ENCODE measurements at places on chromosomes 11 and 22. TPM values are rescaled to one million over a fixed set of nuclear protein-coding genes. Genes with fewer than 3 reads are reported as not detected.

Gene LMNTD2
- total RNA-seq, result 0.87 TPM

Gene CCDC116
- 0.39 TPM for total RNA-seq

Gene MMP12
- total RNA-seq, result 0.29 TPM

Gene OR52E8
- not detected for total RNA-seq

Gene FIBIN
- 2.6 TPM for total RNA-seq

Gene ARHGAP8
- total RNA-seq, result 8.2 TPM

Gene DDI1
- not detected for total RNA-seq

Gene MTMR2
- total RNA-seq, result 32.4 TPM

Gene CD248
- total RNA-seq, result 810 TPM

DNA sequence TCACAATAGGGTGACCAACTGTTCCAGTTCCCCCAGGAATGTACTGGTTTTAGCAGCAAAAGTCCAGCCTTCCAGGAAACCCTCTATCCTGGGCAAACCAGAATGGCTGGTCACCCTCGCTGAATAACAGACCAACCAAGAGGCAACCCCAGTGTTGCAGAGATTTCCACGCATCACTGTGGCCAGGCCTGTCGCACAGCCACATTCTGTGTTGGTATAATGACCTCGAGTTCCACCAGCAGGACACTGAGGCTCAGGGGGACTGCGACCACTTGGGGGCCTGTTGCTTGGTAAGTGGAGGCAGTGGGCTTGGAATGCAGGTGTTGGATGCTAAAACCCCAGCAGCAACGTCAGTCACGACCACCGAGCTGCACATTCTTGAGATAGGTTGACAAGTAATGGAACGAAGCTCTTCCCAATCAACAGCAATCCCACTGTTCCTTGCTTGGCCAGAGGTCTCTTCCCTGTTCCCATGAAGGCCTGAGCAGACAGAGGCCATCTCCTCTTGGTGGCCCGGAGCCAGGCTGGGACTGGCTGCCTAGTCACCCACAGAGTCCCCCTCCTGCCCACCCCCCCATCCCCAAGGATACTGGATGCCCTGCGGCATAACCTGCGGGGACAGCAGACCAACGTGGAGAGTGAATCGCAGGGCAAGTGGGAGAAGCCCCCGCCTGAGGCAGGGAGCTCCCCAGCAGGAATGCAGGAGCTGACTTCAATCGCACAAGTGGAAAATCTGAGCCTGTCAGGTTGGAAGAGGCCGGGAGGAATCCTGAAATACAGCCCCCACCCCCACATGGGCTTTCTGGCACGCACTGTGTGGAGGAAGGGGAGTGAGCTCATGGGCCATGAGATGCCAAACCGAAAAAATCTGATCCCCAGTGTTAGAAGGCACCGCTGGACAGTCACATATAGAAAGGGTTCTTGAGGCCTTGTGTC lies 43.4 kb upstream of the MN1 start:
- no peak for DNase-seq

- DNase-seq, result no peak
Observed at GRCh38 chr11:31921081-31921480, 110.0 kb upstream of the PAX6 start.

- DNase-seq, result peak; percentile 85
Observed at GRCh38 chr11:75802913-75803820, 11.8 kb upstream of the UVRAG start.

- no peak for DNase-seq
Observed at GRCh38 chr22:42902875-42903510, 45.9 kb upstream of the ARFGAP3 start.

DNA sequence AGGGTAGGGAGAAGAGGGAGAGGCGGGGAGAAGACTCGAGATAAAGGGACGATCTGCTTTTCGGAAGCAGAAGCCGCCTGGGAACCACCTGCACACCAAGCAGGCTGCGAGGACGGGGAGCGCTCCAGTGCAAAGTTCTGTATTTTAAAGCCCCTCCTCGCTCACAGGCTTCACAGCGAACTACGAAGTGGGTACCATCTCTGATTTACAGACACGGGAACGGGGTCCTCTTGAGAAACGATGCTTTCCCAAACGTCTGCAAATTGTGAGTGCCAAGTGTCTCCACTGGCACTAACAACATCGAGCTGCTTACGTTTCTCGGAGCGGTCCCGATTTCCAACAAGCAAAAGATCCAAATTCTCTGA lies 700 bp upstream of the STX3 start:
- no peak for DNase-seq

- no peak for DNase-seq
Observed at GRCh38 chr22:48098243-48098920, 1335.9 kb downstream of the TBC1D22A start.

GRCh38 chr11:33622186-33622585 lies 78.4 kb downstream of the C11orf91 start:
- no peak for DNase-seq

GRCh38 chr11:113308601-113309000 lies 5.8 kb upstream of the TTC12 start:
- no peak for DNase-seq

DNA sequence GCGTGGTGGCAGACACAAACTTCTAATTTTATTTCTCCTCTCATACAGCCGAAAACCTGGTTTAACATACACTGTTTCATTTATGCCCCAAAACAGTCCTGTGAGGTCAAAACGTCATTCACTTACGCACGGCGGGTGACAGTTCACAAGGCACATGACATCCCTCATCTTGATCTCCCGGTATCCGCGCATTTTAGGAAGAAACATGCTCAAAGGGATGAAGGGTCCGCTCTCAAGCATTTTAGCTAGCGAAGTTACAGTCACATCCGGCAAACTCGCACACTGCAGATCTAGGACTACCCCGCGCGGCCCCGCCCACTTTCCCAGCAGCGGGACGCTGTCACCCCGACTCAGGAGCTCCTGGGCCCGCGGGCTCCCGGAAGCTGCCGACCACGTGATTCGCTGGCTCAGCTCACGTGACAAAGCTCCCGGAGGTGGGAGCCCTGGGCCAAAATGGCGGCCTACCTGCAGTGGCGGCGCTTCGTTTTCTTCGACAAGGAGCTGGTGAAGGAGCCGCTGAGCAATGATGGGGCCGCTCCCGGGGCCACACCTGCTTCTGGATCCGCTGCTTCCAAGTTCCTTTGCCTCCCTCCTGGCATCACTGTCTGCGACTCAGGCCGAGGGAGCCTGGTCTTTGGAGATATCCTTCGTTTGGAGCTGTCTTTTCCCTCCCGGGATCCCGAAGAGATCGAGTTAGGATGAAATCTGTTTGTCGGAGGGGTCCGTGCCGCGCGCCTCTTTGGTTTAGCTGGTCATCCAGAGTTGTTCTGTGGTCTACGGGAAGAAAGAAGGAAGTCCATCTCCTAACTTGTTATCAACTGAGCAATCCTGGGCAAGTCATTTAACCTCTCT lies at the start of gene VPS11:
VPS11 (plus strand) TSS at position 448 of the 852 bp plus-strand sequence; CDS start at position 454, 6 bp downstream.
- DNase-seq, result peak; percentile 98

GRCh38 chr11:93501856-93502255 lies 41.3 kb downstream of the SMCO4 start:
- no peak for DNase-seq

DNA sequence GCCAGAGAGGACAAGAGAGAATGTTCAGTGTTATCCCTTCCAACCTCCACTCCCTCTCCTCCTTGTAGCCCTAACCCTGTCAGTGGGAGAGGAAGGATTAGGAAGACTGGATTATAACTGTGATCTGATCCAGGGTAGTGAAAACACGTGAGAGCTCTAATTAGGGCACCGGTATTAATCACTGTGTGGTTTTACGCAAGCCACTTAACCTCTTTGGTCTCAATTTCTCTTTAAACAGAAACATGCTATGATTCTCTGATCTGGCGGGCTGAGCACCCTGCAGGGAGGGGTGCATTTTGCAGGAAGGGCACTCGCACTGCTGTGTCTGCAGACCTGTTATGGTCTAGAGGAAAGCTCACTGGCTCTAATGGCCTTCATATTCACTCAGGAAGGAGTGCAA lies 11.5 kb downstream of the RPL27A start:
- DNase-seq, result peak; percentile 20

GRCh38 chr11:121474680-121475079 lies 21.9 kb upstream of the SORL1-AS1 start:
- no peak for DNase-seq

- no peak for DNase-seq
Observed at GRCh38 chr11:1267441-1268100, 41.9 kb downstream of the TOLLIP start.

GRCh38 chr22:30305906-30306626 lies 16.8 kb upstream of the CASTOR1 start:
- DNase-seq, result no peak

GRCh38 chr11:45180848-45181192 lies 34.4 kb downstream of the PRDM11 start:
- peak; percentile 94 for DNase-seq

DNA sequence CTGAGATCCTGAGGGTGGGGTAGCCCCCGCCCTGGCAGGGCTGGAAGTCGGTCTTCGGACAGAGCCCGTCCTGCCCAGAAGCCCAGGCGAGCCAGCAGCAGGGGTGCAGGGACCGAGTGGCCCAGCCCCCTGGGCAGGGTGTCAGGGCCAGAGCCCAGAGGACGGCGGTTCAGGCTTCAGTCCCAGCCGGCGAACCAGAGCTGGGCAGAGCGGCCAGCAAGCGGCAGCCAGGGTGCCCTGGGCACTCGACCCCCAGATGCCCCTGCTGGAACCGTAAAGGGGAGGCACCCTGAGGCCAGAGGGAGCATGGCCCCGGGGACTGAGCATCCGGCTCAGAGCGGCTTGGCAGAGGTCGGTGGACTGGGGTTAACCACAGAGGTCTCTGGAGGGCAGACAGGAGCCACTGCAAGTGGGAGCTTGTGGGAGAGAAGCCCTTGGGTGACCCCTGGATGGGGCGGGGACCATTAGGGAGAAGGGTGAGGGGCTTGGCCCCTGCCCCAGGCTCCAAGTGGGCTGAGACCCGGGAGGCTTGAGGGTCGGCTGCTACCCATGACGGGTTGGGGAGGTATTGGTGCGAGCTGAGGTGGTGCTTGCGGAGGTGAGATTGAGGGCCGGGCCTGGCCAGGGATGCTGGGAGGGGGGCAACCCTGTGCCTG lies 15.9 kb downstream of the LSP1 start:
- DNase-seq, result no peak

- DNase-seq, result no peak
Observed at GRCh38 chr22:41488076-41488475, 19.2 kb downstream of the ACO2 start.

GRCh38 chr11:8646873-8647272 lies 35.6 kb downstream of the TRIM66 start:
- DNase-seq, result no peak

DNA sequence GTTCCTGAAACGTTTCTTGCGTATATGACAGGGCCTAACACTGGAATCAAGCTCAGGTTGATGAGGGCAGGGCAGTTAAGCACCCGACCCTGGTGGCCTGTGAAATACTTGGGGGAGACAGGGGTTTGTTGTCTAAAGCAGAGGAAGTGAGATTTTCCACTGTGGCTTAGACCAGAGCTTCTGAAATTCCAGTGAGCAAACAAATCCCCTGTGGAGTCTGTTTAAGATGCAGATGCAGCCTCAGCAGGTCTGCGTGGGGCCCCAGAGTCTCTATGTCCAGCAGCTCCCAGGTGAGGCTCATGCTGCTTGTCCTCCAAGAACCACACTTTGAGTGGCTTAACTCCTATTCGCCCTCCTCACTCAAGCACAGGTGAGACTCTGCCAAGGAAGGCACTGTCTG lies 39.1 kb upstream of the PRAME start:
- no peak for DNase-seq

- DNase-seq, result no peak
Observed at GRCh38 chr11:94574193-94574961, 7.2 kb downstream of the PIWIL4 start.

DNA sequence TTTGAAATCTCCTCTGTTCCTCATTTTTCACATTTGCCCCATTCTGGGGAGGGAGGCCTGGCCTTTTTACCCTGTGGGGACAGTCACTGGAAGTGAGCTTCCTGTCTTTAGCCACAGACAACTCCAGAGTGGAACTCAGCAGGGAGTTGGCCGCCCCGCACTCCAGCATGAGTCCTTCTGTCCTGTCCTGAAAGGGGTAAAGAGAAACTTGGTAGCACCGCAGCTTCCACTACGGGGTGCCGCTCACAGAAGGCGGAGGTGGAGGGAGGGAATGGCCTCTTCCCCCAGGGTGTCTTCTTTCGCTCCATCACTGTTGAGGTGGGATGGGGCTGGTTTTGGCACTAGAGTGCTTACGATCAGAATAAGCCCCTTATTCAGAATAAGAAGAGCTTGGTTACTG lies 132.2 kb downstream of the ST3GAL4 start:
- peak; percentile 74 for DNase-seq
